ENCODE measurements at places on chromosomes 3 and 15. TPM values are rescaled to one million over a fixed set of nuclear protein-coding genes. Genes with fewer than 3 reads are reported as not detected.

Gene IQCF5
- total RNA-seq, result not detected

DNA sequence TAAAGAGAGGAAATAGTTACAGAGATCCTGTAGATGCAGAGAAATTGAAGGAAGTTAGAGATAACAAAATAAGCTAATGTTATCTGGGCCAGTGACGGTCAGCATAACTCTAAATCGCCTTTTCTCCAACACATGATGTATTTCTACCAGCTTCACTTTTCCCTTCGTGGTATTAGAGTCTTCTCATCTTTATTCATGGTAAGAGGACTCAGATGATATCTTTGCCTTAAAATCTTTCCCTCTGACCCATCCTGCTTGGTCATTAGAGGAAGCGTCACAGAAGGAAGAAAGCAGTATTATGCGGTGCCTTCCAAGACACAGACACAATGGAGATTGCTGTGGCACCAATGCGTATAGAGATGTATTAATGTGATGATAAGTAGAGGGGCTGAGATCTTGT, 320.7 kb upstream of the GOLIM4 start:
- DNase-seq, result no peak

- DNase-seq, result no peak
Observed at GRCh38 chr15:58543664-58544335, 112.0 kb downstream of the LIPC start.

DNA sequence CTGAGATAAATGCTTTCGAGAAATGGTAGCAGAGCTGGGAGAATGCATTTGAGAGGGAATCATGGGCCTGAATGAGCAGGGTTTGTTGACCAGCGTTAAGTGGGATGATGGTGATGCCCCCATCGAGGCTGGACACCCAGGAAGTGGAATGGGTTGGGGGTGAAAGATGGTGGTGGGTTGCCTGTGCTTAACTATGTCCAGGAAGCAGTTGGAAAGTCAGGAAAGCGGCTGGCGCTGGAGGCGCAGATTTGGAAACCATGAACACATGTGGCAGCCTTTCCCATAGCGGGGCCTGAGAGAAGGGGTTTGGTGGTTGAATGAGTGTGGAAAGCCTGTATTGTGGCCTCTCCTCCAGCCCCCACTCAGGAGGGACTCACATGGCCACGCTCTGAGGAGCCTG, 80.7 kb downstream of the AAGAB start:
- no peak for DNase-seq

DNA sequence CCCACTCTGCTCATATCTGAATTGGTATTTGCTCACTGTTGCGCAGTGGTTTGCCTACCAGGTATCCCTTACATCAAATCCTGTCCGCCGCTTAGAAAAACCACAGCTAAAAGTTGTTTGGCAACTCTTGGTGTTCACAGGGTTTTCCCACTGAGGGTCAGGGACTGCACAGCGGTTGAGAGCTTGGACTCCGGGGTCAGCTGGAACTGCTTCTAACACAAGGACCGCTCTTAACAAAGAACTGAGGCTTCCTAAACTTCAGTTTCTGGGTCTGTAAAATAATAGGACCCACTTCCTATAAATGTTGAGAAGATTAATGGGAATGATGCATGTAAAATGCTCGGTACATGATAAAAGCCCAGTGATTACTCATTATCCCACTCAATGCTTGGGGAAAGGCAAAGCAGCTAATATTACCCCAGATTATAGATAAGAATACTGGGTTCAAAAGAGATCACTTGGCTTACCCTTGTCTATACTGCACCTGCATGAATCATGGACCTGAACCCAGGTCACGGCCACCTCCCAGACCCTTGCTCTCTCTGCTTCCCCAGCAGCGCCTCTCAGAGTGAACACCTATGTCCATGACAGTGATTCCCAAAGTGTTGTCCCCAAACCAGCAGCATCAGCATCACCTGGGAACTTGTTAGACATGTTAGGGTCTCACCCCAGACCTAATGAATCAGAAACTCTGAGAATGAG, 36.1 kb downstream of the LIPC start:
- DNase-seq, result peak; percentile 70

All from ovary (tissue), 10 donors.